NCI-H1436 (cell line): ENCODE measurements at places on chromosomes 6 and 20.

GRCh38 chr6:19833947-19834346 lies 3.2 kb upstream of the ID4 start:
- no peak for DNase-seq

GRCh38 chr6:169247991-169248390 lies 5.7 kb downstream of the THBS2 start:
- DNase-seq: no peak

GRCh38 chr6:18412644-18413043 lies 25.5 kb downstream of the RNF144B start:
- no peak for DNase-seq

GRCh38 chr20:50845566-50846215 lies 50.8 kb downstream of the BCAS4 start:
- DNase-seq: no peak

GRCh38 chr6:154567695-154568220 lies 57.3 kb upstream of the CNKSR3 start:
- peak; percentile 28 for DNase-seq

- no peak for DNase-seq
Observed at GRCh38 chr6:46940433-46941226, 18.9 kb upstream of the ADGRF5 start.

DNA sequence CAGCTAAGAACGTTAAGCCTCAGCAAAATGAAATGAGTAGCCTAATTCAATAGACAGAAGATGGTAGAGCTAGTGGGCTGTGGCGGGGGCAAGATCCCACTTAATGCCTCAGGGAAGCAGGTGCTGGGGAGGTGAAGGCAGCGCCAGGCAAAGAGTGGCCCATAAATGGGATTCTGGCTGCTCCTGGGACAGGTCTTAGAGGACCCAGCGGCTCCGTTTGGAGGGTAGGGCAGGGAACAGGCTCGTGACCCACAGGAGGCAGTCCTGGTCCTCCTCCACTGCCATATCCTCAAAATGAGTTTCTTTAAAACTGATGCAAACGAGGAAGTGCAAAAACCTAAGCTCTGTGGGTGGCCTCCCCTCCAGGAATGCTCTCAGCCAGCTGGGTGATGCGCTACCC lies 32.7 kb downstream of the SAYSD1 start:
- no peak for DNase-seq

DNA sequence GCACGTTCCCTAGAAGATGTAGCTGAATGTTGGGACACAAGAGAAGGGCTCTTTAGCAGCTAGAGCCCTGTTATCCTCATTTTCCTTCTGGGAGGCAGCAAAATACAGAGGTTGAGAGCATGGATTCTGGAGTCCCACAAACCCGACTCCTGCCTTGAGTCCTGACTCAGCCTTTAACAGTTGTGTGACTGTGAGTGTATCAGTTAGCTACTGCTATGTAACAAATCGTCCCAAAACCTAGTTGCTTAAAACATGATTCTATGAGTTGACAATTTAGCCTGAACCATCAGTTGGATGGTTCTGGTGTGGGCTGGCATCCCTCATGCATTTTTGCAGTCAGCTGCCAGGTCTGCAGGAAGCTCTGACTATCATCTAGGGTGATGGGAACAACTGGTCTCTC lies 54.6 kb downstream of the RBM38 start:
- no peak for DNase-seq

DNA sequence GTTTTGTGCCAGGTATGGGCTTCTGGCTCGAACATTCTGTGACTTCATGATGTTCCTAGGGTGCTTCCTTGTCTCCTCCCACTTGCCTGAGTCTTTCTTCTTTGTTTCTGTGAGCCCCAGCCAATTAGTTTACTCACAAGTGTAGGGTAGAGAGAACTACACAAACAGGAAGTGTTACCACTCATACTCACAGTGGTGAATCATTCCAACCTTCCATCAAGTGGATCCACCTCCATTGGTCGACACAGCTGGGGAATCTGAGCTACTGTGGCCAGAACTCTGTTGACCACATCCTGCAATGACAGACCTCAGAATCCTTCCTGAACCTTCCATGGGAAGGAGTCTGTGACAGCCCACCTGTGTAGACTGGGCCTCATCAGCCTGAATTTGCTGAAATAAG lies 76.8 kb downstream of the UNC5CL start:
- DNase-seq: no peak

GRCh38 chr6:16058201-16058928 lies 70.5 kb upstream of the MYLIP start:
- no peak for DNase-seq

DNA sequence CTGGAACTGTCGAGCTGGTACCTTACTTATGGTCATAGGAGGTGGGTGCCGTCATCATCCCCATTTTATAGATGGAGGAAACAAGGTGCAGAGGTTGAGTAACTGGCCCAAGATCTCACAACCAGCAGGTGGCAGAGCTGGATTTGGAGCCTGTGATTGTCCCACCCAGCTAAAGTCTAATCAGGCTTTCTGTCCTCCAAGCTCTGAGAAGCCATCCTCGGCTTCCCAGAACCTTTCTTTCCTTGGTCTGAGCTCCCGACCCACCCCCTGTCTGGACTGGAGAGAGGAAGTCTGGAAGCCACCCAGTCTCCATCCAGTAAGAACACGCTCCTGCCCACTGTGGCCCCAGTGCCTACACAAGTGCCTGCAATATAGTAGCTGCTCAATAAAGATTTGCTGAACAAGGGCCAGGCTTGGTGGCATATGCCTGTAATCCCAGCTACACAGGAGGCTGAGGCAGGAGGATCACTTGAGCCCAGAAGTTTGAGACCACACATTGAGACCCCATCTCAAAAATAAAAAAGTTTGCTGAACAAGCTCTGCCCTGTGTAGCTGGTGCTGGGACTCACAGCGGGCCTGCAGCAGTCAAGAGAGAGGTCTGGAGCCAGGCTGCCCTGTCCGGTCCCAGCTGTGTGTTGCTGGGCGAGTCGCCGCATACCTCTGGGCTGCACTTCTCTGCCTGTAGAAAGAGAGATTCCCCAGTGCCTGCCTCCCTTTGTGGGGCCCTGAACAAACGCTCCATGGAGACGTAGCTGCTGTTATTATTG lies 32.5 kb upstream of the DLGAP4 start:
- peak; percentile 5 for DNase-seq

DNA sequence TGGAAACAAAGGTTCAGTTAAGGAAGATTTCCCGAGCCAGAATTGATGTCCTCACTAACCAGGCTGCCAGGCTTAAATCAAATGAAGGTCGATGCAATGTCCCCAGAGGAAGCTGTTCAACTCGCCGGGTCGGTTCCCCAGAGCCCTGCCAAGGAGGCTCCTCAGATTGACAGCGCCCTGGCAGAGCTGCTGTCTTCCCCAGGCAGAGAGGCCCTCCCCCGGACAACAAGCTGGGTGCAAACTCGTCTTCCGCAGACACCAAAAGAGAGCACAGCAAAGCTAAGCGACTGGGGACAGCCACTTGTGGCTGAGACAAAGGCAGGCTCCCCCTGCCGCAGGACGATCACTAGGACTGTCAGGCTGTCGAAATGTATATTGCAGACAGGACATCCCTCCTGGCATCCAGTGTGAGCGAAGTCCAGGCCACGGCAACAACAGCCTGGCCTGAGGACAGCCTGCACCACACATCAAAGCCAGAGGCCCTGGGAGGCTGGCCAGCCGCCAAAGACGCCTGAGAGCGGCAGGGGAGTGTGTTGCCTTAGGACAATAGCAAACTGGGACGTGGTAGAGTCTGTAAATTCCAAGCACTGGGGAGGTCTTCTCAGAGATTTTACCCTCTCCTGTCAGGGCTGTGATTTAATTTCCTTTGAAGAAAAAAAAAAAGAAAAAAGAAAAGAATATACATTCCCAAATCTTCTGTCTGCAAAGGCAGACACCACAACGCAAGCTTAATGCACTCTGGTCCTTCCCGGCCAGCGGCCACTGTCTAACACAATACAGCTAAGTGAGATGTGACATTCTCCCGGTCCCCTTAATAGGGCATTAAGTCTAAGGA lies 99.1 kb downstream of the HIVEP2 start:
- DNase-seq: no peak

DNA sequence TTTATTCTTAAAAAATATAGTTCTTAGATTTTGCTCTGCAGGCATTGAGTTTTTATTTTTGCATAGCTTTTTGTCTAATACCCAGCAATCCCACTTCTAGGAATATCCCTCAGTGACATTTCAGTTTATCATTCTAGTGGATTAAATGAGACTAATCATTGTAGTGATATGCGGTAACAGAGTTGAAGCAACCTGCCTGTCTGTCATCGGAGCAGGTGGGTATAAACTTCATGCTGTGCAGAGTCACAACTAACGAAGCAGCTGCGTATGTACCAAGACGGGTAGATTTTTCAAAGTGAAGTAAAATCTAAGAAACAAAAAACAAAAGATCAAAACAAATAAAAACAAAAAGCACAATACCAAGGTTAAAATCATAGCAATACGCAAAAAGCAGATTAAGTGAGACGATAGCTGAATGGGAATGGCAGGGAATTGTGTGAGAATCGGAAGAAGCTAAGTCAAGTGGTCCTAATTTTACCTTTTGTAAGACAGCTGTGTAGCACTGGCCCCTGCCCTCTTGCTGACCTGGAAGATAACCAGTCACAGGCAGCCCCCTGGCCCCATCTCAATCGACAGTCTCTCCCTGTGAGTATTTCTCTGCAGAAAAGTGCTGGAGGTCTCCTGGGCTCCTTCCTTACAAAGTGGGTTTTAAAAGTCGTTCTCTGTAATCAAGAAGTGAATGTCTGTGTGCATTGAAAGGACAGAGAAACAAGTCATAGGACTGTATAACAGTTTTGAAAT lies 169.2 kb downstream of the OR2B2 start:
- no peak for DNase-seq

DNA sequence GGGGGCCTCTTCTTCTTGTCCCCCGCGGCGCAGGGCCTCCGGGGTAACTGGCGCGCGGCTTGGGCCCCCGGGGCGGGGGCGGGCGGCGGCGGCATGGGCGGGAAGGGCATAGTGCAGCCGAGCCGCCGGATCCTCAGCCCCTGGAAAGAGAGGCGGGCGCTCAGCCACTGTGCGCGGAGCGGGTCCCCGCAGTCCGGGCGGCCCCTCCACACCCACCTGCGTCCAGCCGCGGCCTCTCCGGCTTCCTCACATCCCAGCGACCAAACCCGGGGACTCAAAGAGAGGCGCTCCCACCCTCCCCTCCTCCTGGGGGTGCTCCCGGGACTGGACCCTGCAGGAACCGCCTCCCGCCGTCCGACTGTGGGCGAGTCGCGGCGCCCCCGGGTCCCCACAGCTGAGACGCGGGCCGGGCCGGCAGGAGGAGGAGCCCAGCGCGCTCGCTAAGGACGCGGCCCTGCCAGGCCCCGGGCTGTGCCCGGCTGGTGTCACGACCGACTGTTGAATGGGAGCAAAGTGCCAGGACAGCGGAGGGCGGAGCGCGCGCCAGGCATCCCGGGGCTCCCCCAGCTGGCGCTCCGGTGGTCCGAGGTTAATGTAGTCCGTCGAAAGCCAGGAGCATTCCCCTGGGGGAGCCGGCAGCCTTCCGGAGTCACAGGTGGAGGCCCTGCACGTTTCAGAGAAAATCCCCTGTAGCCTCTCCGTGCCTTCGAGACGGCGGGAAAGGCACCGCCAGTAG lies at the start of gene PRR18:
TSS of gene PRR18 (minus strand) at position 360 of the 736 bp plus-strand sequence. CDS start at position 110, 250 bp downstream.
- no peak for DNase-seq

GRCh38 chr6:5481033-5481432 lies 219.7 kb downstream of the FARS2 start:
- DNase-seq: peak; percentile 64

- DNase-seq: no peak
Observed at GRCh38 chr6:14095437-14095836, 22.1 kb upstream of the CD83 start.

- DNase-seq: no peak
Observed at GRCh38 chr6:109308018-109308492, 74.2 kb downstream of the CD164 start.

GRCh38 chr6:25714765-25715164 lies 39.8 kb upstream of the SLC17A4 start:
- DNase-seq: no peak

GRCh38 chr20:56808117-56808725 lies 179.1 kb downstream of the TFAP2C start:
- DNase-seq: no peak
